ENCODE measurements at places on chromosomes 7 and 10.

GRCh38 chr10:51031950-51032349 is 42.3 kb upstream of the PRKG1 start:
- DNase-seq, result no peak

DNA sequence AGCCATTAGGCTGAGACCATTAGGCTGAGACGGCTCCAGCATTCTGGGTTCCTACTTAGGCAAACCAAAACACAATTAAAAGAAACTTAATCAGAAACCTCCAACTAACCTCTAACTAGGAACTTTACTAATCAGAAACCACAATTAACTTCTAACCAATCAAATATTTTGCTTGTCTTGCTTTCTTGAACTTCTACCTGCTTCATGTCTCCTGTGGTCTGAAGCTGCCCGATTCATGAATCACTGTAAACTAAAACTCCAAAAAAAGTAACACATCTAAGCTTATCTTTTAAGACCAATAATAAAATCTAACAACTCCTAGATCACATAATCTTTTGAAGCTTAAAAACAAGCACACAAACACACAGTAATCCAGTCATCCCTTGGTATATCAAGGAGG is 76.1 kb downstream of the PDSS1 start:
- no peak for DNase-seq

GRCh38 chr7:2120251-2120660 is 112.5 kb downstream of the MAD1L1 start:
- DNase-seq, result no peak

DNA sequence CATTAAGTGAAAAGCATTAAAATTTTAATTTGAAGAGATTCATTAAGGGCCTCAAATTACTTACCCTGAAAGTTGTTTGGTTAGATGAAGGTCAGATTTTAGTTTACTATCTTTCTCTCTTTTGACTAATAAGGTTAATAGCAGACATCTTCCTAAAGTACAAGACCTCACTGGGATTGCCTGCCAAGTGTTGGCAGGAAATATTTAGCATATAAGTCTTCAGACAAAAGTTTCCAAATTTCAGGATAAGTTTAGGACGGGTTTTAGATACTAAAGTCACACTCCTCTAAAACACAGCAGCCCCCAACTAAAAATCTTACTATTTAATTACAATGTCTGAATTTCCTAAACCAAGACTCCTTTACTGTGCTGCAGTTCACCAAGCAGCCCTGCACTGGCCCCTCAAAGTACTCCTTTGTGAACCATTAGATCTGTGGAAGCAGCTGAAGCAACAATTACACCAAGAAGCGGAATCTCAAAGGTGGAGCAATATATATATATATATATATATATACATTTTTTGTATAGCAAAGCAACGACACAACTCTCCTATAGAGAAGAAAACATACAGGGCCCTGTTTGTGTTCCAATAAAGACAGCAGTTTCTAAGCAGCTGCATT is 91.2 kb upstream of the KCNIP2 start:
- no peak for DNase-seq

DNA sequence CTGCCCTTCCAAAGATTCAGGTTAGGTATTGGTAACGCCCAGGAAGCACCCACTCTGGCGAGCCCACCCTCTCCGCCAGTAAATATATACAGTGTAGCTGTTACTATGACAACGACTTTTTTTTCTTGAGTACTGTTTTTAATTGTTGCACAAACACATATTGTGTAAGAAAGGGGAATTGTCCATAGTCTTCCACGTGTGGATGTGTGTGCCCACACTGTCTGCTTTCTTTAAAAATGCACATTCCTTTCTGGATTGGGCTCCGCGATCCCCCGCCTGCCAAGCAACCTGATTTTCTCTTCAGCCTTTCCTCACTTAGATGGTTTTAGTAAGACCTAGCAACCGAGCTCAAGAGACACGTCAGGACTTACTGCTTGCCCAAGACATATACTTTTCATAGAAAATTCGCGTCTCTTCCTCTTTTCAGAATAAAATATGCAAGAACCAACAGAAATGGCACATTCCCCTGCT is 247.8 kb downstream of the EBF3 start:
- no peak for DNase-seq

DNA sequence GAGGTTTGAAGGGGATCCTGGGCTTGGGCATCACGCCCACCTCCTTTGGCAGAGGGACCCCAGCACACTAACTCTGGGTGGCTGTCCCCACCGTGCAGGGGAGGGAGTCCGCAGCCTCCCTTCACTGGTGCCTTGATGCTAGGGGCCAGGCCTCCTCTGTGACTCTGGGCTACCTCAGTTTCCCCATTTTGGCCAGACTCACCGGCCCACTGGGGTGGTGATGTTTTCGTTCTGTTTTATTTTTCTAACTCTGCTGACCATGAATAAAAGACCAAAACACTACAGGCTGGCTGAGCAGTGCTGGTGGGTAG is 503 bp upstream of the TRIP6 start:
- no peak for DNase-seq

DNA sequence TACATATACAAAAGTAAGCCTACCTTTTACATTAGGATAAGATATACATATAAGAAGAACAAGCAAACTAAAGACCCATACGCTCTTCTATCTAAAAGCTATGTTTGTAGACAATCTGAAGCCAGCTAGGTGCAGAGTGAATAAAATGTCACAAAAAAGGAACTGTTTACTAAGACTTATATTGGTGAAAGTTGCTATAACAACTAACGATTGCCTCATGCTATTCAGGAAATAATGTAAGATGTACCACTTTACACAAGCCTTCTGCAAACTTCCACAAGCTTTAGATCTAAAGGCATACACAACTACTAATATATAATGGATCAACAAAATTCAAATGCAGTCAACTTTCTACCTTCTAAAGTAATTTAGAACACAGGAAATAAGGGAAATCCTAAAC is 175.1 kb downstream of the SRPK2 start:
- DNase-seq, result no peak

DNA sequence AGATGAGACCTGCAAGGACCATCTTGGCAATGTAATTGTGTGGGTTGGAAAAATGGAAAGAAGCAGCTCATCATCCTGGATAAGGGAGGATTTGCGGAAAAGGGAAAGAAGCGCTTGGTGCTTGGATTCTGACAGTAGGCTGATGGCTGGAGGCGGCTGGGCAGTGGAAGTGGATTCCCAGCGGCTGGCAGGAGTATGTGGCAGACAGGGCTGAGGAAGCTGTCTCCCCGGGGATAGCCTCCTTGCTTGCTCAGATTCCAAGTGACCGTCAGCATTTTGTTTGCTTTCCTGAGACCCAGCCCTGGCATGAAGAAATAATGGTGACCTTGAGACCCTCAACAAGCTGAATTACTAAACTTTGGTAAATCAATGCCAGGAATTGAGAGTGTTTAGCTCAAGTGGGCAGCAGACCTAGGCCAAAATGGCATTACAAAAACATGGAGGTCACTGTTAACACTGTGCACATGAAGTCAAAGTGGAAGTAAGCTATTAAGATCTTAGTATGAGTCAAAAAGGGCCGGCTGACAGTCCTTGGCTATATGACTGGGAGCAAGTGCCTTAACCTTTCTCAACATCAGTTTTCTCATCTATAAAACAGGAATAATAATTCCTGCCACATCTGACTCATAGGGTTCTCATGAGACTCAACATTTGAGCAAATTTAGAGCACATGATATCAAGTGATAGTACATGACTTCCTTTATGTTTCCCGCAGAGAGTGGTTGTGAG is 21.3 kb downstream of the SLC25A28 start:
- DNase-seq, result no peak

DNA sequence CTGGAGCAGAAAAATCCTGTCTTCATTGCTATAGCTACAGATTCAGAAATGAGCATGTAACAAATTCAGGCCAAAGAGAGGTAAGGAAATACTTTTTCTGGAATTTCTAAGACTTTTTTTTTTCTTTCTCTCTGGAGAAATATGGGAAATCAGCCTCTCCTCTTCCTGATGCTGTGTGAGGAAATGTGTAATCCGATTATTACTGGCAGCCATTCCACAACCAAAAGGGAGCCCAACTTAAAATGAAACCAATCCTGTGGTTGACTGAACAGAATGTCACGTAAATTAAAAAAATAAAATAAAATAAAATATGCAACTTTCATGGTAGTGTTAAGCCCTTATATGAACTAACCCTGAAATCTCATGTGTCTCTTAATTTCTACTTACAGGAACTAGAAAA is 10.7 kb upstream of the POT1 start:
- DNase-seq, result no peak

- DNase-seq, result no peak
These were observed 3.4 kb downstream of the SDHAF3 start for GRCh38 chr7:97120713-97121457.

DNA sequence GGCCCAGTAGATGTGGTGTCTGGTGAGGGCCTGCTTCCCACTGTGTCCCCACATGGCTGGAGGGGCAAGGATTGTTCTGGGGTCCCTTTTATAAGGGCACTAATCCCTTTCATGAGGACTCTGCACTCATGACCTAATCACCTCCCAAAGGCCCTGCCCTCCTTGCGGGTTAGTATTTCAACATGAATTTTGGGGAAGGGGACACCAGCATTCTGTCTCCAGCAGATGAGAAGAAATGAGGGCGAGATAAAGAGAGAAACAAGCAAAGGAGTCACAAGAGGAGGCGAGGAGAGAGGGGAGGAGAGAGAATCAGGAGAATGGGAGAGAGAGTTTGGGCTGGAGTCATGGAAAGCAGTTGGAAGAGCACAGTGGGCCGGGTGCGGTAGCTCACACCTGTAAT is 83.7 kb downstream of the C10orf105 start:
- DNase-seq, result no peak

DNA sequence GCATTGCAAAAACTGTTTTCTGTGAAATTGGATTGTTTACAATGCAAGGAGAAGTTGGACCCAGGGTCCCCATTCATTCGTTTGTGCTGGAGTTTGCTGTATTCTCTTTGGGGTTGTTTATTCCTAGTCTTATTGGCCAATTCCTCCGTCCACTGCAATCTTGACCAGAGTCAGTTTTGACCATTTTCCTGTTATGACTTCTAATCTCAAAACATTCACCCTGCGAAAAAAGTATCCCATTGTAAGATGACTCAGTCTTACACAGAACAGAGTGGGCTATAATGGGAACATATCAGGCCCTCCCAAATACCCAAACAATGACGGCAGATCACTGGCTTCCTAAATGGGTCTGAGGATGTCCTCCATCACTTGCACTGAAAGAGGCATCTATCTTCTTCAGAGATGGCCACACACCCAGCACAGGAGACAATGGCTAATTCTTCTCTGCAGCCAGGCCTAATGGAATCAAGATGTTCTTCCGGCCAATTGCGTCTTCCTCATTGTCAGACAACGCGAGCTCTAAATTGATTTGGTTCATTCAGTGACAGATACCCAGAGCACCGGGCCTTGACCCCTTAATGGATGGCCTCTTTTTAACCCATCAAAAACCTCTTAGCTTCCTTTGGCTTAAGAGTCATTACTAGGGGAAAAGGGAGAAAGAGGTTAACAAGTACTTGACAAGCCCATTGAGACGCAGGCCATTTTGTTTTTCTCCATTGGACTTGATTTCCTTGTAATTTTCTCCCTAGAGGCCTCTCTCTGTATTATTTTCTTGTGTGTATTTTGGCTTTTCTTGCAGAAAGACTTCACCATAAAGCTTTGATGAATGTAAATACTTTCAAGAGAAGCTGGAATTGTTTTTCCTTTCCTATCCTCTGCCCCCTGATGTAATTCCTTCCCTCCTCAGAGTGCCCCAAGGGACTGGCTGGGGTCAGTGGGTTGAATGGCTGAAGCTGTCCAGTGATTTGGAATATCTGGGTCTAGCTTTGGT is 129.6 kb downstream of the PRPF18 start:
- no peak for DNase-seq

GRCh38 chr7:117173035-117173770 is 149.7 kb downstream of the WNT2 start:
- DNase-seq, result no peak

- no peak for DNase-seq
These were observed 26.6 kb downstream of the RPP38 start for GRCh38 chr10:15123749-15124184.

DNA sequence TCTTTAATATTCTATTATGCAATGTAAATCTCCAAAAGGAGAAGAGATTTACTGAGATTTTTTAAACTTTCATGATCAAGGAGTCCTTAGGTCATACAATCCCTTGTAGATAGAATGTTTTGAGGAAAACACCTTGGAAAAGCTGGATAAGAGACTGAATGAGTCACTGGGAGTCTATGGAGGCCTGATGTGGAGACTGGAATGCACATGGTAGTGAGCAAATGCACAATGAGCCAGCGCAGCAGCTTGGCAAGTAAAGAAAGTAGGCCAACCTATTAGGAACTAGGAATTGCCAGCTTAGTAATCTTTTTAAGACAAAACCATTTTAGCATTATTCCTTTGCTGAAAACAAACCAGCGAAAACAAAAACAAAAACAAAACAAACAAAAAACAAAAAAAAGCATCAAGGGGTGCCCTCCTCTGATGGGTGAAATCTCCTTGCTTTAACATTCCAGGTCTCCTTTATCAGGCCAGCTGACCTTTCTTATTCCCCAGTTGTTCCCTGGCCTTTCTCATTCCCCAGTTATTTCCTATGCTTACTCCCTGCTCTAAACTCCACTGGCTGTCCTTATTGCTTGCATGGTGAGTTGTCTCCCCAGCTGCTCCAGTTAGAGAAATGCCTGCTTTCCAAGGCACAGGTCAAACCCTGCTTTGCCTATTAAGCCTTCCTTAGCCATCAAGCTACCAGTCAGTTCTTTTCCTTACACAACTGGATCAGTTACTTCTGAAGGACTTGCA is 135.8 kb downstream of the PLCE1 start:
- DNase-seq, result no peak

DNA sequence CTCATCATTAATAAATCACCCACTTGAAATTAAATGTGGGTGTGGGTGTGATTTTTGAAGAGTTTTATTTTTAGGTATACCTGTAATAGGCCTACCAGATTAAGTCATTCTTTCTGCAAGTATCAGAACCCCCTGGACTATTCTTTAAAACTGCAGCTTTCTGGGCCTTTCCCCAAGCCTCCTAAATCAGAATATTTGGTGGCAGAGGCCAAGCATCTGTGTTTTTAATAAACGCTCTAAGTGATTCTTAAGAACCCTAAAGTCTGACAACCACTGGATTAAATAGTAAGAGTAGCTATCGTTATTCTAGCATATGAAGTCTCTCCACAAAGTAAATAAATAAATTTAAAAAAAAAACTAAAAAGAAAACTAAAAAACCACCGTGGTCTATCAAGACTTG is 703.0 kb upstream of the NRP1 start:
- no peak for DNase-seq
